SW 1271 (cell line): ENCODE measurements at places on chromosomes 4 and X.

GRCh38 chr4:113673450-113673849 lies 88.1 kb downstream of the CAMK2D start:
- peak; percentile 4 for DNase-seq

DNA sequence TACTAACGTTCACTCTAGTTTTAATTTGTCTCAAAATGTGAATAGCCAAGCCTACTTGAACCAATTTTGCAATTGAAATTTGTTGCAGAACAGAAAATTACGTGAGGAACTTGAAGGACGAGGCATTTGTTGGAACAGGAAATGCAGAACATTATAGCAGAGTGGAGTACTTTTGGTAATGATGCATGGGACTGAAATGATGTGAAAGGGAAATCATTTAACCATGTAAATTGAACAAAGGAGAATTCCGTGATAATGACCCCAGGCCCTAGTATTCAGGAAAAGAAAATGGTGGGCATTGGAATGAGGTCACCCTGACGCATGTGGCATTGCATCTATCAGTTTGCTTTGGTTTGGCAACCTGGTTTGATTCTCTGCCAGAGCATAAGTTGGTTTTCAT lies 44.9 kb upstream of the BEND4 start:
- no peak for DNase-seq

GRCh38 chr4:139658185-139658584 lies 7.4 kb upstream of the MGST2 start:
- no peak for DNase-seq

DNA sequence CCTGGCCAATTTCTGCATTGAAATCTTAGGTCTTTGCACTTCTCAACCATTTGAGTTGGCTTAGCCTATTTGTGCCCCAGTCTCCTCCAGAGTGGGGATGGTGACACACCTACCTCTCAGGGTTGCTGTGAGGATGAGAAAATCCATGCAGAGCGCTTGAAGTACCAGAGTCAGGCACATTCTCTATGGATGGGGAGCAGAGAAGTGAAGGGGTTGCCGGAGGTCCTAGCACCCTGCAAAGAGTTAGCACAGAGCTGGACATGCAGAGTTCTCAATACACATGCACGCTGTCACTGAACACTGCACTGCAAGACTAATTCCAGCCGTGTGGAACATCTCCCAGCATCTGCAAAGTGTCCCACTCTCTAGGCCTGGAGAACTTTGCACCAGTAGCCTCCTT lies 2.6 kb upstream of the STK32B start:
- no peak for DNase-seq

DNA sequence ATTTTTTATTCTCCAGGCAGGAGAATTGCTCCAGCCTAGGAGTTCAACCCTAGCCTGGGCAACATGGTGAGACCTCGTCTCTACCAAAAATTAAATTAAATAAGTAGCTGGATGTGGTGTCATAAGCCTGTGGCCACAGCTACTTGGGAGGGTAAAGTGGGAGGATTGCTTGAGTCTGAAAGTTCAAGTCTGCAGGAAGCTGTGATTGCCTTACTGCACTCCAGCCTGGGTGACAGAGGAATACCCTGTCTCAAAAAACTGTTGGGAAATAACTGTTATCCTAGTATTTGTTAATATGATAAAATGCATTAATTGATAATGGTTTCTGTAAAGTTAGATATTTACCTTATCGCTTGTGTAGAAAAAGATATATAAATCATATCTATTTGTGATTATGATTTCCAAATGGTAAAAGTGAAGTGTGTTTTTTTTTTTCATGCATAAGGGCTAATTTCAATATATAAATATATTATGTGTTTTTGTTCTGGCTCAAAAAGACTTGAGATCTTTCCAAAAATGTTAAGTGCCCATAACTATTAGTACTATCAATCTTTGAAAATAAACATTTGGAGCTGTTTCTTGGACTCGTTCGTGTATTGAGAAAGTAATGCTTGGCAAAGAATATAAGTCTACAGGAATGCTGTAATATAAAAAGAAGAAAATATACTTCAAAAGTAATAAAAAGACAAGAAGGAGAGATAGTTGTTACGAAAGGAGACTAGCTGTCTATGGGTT lies 396.6 kb downstream of the ADGRL3 start:
- DNase-seq: no peak
